ENCODE measurements at places on chromosomes 4 and X.

DNA sequence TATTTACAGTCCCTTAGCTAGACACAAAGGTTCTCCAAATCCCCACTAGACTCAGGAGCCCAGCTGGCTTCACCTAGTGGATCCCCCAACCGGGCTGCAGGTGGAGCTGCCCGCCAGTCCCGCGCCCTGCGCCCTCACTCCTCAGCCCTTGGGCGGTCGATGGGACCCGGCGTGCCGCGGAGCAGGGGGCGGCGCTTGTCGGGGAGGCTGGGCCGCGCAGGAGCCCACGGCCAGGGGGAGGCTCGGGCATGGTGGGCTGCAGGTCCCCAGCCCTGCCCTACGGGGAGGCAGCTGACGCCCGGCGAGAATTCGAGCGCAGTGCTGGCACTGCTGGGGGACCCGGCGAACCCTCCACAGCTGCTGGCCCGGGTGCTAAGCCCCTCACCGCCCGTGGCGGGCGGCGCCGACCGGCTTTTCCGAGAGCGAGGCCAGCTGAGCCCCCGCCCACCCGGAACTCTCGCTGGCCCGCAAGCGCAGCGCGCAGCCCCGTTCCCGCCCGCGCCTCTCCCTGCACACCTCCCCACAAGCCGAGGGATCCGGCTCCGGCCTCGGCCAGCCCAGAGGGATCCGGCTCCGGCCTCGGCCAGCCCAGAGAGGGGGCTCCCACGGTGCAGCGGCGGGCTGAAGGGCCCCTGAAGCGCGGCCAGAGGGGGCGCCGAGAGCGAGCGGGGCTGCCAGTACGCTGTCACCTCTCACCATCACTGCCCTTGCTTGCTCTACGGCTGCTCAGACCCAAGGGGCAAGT, 39.4 kb downstream of the WFS1 start:
- no peak for DNase-seq

DNA sequence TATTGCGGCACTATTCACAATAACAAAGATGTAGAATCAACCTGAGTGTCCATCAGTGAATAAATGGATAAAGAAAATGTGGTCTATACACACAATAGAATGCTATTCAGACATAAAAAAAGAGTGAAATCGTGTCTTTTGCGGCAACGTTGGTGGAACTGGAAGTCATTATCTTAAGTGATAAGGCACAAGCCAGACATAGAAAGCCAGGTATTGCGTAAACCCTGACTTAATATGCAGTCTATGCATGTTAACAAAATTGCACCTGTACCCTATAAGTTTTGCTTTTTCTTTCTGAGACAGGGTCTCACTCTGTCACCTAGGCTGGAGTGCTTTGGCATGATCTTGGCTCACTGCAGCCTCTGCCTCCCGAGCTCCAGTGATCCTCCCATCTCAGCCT, 28.6 kb downstream of the KIAA0232 start:
- DNase-seq: no peak

- no peak for DNase-seq
Measured at GRCh38 chr4:140298001-140298400, 75.4 kb upstream of the SCOC start.

DNA sequence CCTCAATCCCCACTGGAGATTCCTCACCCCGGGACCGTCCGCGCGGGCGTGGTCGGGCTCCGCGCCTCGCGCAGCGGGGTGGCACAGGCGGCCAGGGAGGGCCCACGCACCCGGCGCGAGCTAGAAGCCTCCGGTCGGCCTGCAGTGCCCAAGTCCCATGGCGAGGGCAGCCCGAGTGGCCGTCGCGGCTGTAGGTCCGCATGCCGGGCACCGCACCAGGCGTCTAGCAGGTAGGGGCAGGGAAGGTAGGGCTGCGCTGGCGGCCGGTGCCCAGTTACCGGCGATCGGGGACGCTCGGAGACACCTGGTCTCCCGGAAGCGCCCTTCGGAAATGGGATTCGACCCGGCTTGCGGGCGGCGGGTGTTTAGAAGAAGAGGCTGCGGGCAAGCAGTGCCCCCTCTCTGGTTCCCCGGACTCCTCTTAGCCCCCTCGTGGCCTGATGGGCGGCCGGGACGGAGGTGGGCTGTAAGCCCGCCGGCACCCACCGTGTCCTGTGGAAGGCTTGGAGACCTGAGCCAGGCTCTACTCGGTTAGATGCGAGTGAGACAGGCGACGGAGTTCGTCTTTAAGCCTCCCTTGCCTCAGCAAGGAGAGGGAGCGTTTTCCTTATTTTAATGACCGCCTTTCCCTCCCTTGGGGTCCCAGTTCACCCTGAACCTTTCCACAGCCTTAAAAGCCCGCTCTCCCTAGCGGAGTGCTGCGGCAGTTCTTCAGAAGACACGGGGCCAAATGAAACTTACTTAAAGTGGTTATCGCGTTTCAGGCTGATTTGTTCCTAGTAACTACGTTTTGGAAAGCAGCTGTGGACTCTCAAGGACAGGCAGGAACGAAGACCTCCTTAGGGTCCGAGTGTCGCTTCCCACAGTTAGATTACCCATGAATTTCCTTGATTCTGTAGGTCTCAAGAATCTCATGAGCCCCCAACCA, 821 bp downstream of the SLITRK2 start:
- DNase-seq: no peak

- DNase-seq: peak; percentile 2
Measured at GRCh38 chrX:128975745-128976144, 547.5 kb downstream of the SMARCA1 start.

GRCh38 chr4:89247951-89248350, 59.6 kb downstream of the GPRIN3 start:
- DNase-seq: no peak

DNA sequence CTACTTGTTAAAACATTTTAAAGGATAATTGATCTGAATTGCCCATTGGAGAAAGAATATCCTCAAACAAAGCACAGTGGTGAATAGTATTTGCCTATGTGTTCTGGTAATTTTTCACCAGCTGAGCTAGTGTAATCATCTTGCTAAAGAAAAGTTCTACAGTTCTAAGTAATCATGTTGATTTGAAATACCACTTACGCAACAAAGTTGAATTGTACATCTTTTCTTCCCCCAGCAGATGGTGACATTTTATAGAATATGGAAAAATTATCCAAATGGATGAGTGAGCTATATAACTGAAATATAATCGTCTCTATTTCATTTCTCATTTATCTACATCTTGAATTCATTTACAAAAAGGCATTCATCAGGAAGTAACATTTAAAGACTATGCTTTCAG, 9.7 kb upstream of the ZNF674 start:
- no peak for DNase-seq

GRCh38 chrX:108199691-108200090, 108.1 kb downstream of the ATG4A start:
- DNase-seq: no peak

GRCh38 chr4:44988011-44988410, 261.7 kb upstream of the GNPDA2 start:
- no peak for DNase-seq

GRCh38 chrX:55161581-55161980, 58.6 kb upstream of the PAGE5 start:
- no peak for DNase-seq

- DNase-seq: no peak
Measured at GRCh38 chr4:145341381-145341780, 140.3 kb upstream of the SMAD1 start.

- DNase-seq: no peak
Measured at GRCh38 chr4:55906989-55907388, 41.8 kb upstream of the CEP135 start.

DNA sequence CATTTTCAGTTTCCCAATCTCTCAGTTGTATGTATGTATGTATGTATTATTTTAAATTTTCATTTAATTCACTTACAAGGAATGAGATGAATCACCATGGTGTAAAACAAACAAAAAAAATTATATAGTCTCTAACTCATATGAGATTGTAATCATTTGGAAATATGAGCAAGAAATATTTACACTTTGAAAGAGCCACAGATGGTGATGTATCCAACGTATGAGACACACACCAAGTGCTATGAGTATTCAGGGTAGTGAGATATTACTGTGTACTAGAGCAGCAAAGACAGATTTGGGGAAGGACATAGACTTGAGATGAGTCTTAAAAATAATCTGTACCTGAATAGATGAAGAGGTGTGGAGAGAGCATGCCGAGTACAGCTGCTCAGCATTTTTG, 1154.4 kb downstream of the RAPGEF2 start:
- DNase-seq: no peak

Data from hepatic stellate cell (primary cell).